DMS53 (cell line): ENCODE measurements at places on chromosomes 6 and 20.

GRCh38 chr6:128275681-128276080, 244.7 kb downstream of the PTPRK start:
- no peak for DNase-seq

DNA sequence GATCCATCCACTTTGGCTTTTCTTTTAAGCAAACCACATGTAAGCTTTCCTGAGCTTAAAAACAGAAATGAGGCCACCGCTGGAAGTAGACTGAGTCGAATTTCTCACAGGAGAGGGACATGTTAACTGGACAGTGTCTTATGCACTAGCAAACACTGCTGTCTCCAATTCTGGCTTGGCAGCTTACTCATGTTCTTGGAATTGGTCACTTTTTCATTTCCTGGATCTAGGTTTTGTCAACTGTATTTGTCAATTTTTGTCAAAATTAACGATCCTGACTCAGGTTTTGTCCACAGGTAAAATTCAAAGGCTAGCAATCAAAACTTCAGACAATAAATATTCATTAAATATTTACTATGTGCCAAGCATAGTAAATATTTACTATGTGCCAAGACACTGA, 601.5 kb downstream of the RNF144B start:
- no peak for DNase-seq

DNA sequence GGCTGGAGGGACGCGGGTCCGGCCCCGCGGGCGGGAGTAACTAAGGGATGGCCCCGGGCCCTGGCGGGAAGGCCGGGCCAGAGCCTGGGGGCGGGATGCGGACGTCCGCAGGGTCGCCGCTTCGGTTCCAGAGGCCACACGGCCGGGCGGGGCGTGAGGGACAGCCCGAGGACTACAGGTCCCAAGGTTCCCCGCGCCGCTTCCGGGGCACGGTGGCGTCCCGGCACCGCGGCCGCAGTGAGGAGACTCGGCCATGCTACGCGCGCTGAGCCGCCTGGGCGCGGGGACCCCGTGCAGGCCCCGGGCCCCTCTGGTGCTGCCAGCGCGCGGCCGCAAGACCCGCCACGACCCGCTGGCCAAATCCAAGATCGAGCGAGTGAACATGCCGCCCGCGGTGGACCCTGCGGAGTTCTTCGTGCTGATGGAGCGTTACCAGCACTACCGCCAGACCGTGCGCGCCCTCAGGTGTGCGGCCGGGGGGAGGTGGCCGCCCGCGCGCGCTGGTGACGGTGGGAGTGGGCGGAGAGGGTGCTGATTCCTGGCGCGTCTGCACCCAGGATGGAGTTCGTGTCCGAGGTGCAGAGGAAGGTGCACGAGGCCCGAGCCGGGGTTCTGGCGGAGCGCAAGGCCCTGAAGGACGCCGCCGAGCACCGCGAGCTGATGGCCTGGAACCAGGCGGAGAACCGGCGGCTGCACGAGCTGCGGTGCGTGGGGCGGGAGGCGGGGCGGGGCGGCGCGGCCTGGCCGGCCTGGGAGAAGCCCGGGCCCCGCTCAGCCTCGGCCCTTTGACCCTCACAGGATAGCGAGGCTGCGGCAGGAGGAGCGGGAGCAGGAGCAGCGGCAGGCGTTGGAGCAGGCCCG, at the start of gene MRPS26:
Gene MRPS26 (plus strand): TSS at position 237 of the 861 bp plus-strand sequence. CDS start 17 bp downstream, at position 254.
- DNase-seq = peak; percentile 97

GRCh38 chr20:63178889-63179686, 36.8 kb downstream of the YTHDF1 start:
- DNase-seq = peak; percentile 79

- DNase-seq = no peak
Observed at GRCh38 chr6:111301946-111302345, 181.1 kb downstream of the REV3L start.

DNA sequence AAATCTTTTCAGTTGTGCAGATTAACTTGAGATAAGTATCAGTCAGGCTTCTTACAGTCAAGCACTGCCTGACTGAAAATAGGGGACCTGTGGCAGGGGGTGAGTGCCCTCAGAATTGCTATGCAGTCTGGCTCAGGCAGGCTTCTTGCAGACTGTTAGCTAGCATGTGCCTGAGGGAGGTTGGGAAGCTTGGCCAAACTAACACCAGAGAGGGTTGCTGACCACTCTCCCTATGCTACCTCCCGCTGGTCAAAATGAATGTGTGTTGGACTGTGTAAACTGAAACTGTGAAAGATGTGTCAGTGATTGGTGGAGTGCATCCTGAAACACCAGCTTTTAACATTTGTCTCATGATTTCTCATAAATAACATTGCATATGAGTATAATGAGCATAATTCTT, 622.3 kb upstream of the IMPG1 start:
- no peak for DNase-seq

- DNase-seq = no peak
Observed at GRCh38 chr6:70186461-70186860, 116.4 kb downstream of the COL9A1 start.

GRCh38 chr6:75266716-75267291, 17.8 kb downstream of the TMEM30A start:
- DNase-seq = peak; percentile 78

DNA sequence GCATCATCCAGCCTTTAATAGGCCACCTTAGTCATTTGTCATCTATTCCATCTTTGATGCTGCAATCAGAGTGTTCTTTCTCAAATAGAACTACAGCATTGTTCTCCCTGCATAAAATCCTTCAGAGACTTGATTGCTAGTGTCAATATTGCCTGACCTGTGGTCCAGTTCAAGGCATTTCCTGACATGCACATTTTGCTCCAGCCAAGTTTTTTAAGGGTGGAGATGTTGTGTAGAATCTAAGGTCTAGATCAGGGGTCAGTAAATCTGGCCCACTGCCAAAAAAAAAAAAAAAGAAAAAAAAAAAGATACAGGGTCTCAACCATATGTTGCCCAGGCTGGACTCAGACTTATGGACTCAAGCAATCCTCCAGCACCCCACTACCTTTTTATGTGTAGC, 354.4 kb downstream of the FRK start:
- peak; percentile 3 for DNase-seq

DNA sequence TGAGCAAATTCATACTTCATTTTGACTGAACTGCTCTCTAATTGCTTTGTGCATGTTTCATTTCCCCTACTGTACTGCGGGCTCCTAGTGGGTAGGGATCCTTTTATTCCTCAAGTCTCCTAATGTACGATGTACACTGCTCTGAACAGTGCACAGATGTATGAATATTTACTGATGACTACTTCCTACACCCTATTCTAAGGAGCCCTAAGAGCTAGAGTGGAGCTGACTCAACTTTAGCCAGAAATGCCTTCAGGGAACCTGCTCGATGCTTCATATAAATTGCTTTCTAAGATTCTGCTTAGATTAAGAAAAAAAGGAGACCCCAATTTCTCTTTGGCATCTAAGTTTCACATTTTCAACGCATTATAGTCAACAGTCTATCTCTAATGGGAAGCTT, 47.6 kb upstream of the SPDEF start:
- no peak for DNase-seq

DNA sequence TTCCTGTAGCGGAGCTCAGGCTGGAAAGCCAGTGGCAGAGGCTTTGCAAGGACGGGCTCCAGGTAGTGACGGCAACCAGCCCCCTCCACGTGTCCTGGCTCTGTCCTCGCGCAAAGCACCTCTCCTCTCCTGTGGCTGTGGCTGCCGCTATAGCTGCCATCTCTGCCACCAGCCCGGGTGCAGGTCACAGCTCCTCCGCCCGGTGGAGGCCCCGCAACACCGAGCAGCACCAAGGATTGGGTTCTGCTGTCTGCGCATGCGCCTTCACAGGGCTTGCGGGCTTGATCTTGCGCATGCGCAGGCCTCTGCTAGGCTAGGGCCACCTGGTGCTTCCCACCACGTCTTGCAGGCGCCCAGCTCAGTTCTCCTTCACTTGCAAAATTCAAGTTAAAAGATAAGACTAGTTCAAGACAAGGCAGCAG, 625.4 kb downstream of the QKI start:
- peak; percentile 89 for DNase-seq

- no peak for DNase-seq
Observed at GRCh38 chr6:4773181-4773580, 3.0 kb upstream of the CDYL start.

DNA sequence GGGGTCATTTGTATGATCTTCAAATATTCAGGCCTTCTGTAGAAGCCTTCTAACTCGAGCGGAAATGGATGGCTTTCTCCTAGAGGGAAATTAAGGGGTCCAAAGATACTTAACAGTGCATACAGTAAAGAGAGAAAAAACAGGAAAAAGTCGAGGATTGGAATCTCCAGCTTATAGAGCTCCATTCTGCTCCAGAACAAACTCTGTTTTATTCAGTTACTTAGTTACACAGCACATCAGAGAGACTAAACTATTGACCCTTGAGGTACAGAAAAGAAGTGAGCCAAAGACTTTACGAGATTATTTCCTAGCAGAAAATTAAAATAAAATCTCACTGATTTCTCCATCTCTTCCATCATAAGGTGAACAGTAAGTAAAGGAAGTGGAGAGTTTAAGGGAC, 43.8 kb upstream of the DSE start:
- no peak for DNase-seq

DNA sequence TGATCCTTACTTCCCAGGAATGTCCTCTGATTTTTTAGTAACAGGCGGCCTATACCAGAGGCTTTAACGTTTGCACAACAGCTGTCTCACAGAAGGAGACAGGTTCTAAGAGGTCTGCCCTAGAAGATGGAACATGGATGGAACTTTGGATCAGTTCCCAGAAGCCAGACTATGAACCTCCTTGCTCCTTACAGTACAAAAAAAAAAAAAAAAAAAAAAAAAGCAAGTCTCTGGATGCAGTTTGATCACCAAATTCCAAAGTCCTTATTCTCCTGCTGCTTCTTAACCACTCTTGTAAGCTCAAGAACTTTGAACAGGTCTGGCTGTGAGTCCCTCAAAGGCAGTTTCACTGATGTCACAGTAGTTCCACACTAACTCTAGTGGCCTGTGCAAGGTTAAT, 2.0 kb upstream of the TRMT11 start:
- DNase-seq = no peak

DNA sequence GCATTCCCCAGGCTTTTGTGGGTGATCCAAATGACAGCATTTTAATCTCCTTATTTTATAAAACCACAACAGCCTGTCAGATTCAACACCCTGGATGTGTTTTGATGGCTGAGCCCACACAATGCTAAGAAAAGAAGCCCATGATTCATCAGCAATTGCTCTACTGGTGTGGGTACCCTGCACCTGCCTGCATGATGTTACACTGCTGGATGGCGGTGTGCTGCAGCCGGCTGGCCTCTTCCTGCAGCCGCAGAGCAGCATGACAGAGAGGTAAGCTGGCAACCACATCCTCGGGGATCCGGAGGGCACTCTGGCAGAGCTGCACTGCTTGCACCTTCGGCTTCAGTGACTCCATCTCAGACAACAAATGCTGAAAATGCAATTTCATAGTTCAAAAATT, 327.5 kb downstream of the SYNE1 start:
- peak; percentile 33 for DNase-seq

DNA sequence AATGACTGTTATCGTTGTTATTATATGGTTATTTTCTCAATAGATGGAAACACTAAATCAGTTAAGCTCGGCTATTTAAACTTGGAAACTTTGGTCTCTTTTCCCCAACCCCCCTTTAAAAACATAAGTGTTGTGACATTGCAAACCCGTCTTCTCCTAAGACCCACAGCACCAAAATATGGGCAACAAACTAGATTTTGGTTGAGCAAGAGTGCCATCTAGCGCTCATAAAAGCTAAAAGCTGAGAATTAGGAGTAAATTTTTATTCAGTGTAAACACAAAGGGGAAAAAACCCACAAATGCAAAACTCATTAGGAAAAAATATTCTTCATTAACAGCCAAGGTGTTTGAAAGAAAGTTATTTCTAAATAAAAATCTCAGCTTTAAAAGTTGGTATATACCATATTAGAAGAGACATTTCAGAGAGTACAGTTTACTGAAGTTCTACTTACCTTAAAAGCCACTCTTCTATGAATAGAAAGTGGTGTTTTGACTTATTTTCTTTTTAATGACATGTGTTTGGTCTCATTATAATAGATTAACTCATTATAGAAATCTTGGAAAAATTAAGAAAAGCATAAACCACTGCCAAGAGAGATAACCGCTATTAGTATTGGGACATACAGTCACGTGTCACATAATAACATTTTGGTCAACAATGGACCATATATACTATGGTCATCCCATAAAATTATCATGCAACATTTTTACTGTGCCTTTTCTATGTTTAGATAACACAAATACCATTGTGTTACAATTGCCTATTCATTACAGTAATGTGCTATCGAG, 21.1 kb downstream of the SESN1 start:
- DNase-seq = peak; percentile 75

GRCh38 chr20:41160686-41161085, 23.3 kb downstream of the PLCG1 start:
- no peak for DNase-seq

- DNase-seq = no peak
Observed at GRCh38 chr6:150093397-150093796, 24.5 kb upstream of the ULBP3 start.

DNA sequence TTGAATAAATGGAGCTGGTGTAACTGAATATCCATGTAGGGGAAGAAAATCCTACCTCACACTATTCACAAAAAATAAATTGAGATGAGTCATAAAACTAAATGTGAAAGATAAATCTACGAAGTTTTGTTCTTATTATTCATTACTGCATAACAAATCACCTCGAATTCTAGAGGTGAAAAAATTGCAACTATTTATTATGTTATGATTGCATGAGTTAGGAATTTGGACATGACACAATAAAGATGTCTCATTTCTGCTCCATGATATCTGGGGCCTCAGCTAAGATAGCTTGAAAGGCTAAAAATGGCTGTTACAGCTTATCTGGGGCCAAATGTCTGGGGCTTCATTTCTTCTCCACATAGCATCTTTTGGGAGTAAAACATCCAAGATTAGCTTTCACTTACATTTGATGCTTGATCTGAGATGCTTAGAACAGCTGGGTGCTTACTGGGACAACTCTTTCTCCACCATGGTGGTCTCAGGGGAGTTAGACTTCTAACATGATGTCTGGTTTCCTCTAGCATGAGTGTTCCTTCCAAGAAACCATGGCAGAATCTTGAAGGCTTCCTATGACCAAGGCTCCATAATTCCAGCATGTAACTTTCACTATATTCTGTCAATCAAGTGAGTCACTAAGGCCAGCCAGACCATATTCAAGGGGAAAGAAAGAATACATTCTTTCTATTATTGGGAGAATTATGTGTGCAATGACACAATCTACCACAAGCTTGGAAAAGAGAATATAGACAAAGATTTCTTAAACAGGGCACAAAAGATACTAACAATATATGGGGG, 30.1 kb downstream of the OR2B6 start:
- no peak for DNase-seq

DNA sequence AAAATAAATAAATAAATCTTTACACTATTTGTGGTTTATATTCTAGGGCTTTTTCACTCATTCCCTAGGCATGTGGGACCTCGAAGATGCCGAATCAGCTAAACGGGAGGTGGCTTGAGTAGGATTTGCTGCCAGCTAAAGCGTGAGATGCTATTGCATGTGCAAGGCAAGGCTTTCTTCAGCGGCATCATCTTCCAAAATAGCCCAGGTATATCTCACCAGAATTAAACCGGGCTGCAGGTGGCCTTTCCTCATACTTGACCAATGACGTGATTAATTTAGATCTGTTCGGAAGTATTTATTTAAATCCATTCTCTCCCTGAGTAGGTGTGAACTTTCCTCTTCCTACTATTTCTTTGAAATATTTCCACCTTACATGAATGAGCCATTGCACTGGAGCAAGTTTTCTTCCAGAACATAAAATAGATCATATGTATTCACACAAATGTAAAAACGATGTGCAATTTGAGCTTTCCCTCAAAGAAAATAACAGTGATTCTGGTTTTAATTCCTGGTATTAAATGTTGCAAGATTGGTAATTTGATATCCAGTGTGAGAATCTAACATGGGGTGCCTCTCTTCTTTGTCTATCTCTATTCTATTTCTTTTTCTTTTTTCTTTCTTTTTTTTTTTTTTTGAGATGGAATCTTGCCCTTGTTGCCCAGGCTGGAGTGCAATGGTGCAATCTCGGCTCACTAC, 24.3 kb upstream of the ZNF217 start:
- no peak for DNase-seq
